Aorta (tissue), 5 donors: ENCODE measurements at places on chromosomes 3 and 15.

GRCh38 chr15:65393557-65393956 lies 15.8 kb upstream of the IGDCC3 start:
- no peak overlapping the region for H3K4me3 ChIP-seq
- H3K36me3 ChIP-seq = no peaks in the 10 kb centered on the region
- H3K27ac ChIP-seq = no peak overlapping the region
- H3K27me3 ChIP-seq = no peaks in the 10 kb centered on the region

- no peaks in the 10 kb centered on the region for H3K36me3 ChIP-seq
- no peak overlapping the region for H3K27ac ChIP-seq
- DNase-seq = no peak
- H3K4me3 ChIP-seq = no peak overlapping the region
- H3K4me1 ChIP-seq = no peaks in the 10 kb centered on the region
Observed at GRCh38 chr3:7371693-7372572, 511.0 kb downstream of the GRM7 start.

DNA sequence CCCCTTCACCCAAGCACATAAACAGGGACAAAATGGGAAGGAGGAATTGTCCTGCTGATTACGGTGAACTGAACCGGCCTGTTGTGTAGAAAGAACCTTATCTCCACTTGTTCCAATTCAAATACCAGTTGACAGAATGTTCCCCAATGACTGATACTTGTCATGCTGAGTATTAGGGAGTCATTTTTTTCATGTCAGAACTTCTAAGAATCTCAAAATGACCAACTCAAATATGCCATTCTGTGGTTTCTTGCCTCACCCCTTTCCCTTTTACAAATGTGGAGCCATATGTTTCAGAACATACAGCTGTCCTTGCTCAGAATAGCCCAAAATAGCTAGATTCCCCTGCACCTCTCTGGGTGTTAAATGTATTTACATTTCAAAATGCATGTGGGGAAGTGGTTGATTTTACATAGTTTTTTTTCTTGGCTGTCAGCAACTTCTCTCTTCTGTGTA lies 405.9 kb upstream of the TBL1XR1 start:
- H3K27me3 ChIP-seq = no peaks in the 10 kb centered on the region
- H3K27ac ChIP-seq = no peak overlapping the region
- H3K4me1 ChIP-seq = peaks cover 1% of the 10 kb centered on the region
- H3K4me3 ChIP-seq = no peak overlapping the region

DNA sequence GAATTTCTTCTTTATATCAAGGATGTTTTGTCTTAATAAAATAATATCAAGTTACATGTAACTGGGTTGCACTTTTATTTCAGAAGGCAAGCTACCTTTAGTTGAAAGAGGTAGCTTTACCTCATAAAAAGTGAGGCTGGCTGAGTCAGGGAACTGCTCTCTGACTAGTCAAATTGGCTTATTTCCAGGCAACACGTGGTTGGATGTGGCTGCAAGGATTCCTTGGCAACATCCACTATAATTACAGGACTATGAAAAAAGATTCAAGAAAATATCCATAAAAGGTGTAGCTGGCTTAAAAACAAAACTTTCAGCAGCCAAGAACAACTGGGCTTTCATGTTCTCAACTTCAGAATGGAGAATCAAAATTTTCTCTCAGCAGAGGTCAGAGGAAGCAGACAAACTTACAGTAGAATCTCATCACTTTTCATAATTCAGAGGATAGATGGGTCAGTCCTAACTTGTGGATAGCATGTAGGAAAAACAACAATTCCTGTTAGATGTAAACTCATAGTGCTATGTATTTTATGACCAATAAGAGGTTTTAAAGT lies 779.1 kb downstream of the MECOM start:
- H3K4me3 ChIP-seq = no peak overlapping the region
- DNase-seq = peak; percentile 47
- no peak overlapping the region for H3K27ac ChIP-seq
- peaks cover 3% of the 10 kb centered on the region for H3K4me1 ChIP-seq
- no peaks in the 10 kb centered on the region for H3K36me3 ChIP-seq

- no peak for DNase-seq
- H3K4me1 ChIP-seq = no peaks in the 10 kb centered on the region
- no peak overlapping the region for H3K4me3 ChIP-seq
- H3K36me3 ChIP-seq = no peaks in the 10 kb centered on the region
- no peaks in the 10 kb centered on the region for H3K27me3 ChIP-seq
Observed at GRCh38 chr3:137103739-137104138, 146.0 kb downstream of the IL20RB start.

- no peak overlapping the region for H3K4me3 ChIP-seq
- H3K36me3 ChIP-seq = no peaks in the 10 kb centered on the region
- no peaks in the 10 kb centered on the region for H3K4me1 ChIP-seq
- DNase-seq = peak; percentile 42
- H3K27ac ChIP-seq = no peak overlapping the region
Observed at GRCh38 chr15:25169318-25169717, 214.5 kb downstream of the SNRPN start.

DNA sequence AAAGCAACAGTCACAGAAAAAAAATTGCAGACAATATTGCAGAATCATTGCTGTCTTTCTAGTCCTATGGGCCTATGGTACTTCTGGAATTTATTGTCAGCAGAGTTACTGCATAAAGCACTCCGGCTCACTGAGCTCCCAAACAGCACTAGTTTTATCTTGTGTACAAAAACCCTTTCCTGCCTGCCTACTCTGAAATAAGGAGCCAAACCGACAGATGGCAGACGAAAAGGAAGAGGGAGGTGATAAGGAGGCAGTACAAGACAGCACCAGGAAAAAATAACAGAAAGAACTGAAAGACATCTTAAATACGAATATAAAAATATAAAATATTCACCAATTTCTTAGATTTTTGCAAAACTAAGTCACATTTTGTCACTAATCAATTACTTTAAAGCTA lies 15.6 kb downstream of the HERC1 start:
- H3K36me3 ChIP-seq = no peaks in the 10 kb centered on the region
- no peak overlapping the region for H3K4me3 ChIP-seq
- H3K27me3 ChIP-seq = no peaks in the 10 kb centered on the region
- no peak overlapping the region for H3K27ac ChIP-seq
- no peak for DNase-seq

GRCh38 chr3:10748040-10748439 lies 68.0 kb upstream of the SLC6A11 start:
- no peaks in the 10 kb centered on the region for H3K27me3 ChIP-seq
- H3K4me1 ChIP-seq = no peaks in the 10 kb centered on the region
- H3K4me3 ChIP-seq = no peak overlapping the region
- no peak overlapping the region for H3K27ac ChIP-seq
- no peak for DNase-seq
- H3K36me3 ChIP-seq = no peaks in the 10 kb centered on the region

- no peaks in the 10 kb centered on the region for H3K36me3 ChIP-seq
- no peak for DNase-seq
- no peak overlapping the region for H3K4me3 ChIP-seq
- H3K27me3 ChIP-seq = no peaks in the 10 kb centered on the region
- H3K4me1 ChIP-seq = no peaks in the 10 kb centered on the region
- no peak overlapping the region for H3K27ac ChIP-seq
Observed at GRCh38 chr3:192905980-192906678, 11.5 kb downstream of the MB21D2 start.

GRCh38 chr3:134103470-134103869 lies 73.7 kb upstream of the SLCO2A1 start:
- H3K4me1 ChIP-seq = no peaks in the 10 kb centered on the region
- H3K27ac ChIP-seq = no peak overlapping the region
- DNase-seq = no peak

- H3K4me1 ChIP-seq = no peaks in the 10 kb centered on the region
- no peak overlapping the region for H3K27ac ChIP-seq
- H3K27me3 ChIP-seq = no peaks in the 10 kb centered on the region
- no peak overlapping the region for H3K4me3 ChIP-seq
Observed at GRCh38 chr15:25251700-25252390, 187.0 kb downstream of the UBE3A start.

DNA sequence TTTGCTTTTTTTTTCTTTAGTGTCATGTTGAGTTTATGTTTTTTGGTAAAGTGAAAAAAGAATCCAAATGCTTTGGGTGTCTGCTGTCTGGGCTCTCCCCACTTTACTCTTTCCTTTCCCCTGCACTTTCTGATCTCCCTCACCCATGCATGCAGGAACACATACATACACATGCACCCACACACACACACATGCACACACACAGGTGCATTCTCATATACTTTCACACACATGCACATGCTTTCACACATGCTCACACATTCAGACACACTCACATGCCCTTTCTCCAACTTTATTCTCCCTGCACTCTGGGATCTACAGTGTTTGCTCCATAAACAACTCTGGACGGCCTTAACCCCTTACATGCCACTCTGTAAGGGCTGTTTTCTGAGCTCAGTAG lies 46.4 kb upstream of the CFAP161 start:
- no peak for DNase-seq
- peaks cover 2% of the 10 kb centered on the region for H3K27me3 ChIP-seq
- no peaks in the 10 kb centered on the region for H3K36me3 ChIP-seq
- no peak overlapping the region for H3K4me3 ChIP-seq

- DNase-seq = no peak
- H3K27me3 ChIP-seq = no peaks in the 10 kb centered on the region
- no peak overlapping the region for H3K4me3 ChIP-seq
- H3K36me3 ChIP-seq = no peaks in the 10 kb centered on the region
- peaks cover 10% of the 10 kb centered on the region for H3K4me1 ChIP-seq
- H3K27ac ChIP-seq = no peak overlapping the region
Observed at GRCh38 chr15:65512189-65512588, 5.3 kb downstream of the DPP8 start.

GRCh38 chr15:66703540-66703941 lies 1.5 kb downstream of the SMAD6 start:
- DNase-seq = peak; percentile 74
- H3K4me3 ChIP-seq = peak overlapping the region; percentile 96
- H3K27ac ChIP-seq = peak overlapping the region; percentile 46

GRCh38 chr3:51718547-51719409 lies 11.9 kb downstream of the GRM2 start:
- no peak overlapping the region for H3K4me3 ChIP-seq
- no peaks in the 10 kb centered on the region for H3K27me3 ChIP-seq
- no peaks in the 10 kb centered on the region for H3K4me1 ChIP-seq
- no peaks in the 10 kb centered on the region for H3K36me3 ChIP-seq
- DNase-seq = no peak

- no peak for DNase-seq
- no peak overlapping the region for H3K4me3 ChIP-seq
- H3K27me3 ChIP-seq = no peaks in the 10 kb centered on the region
- no peaks in the 10 kb centered on the region for H3K4me1 ChIP-seq
- H3K36me3 ChIP-seq = no peaks in the 10 kb centered on the region
- no peak overlapping the region for H3K27ac ChIP-seq
Observed at GRCh38 chr3:51282931-51283330, 102.2 kb upstream of the MANF start.

DNA sequence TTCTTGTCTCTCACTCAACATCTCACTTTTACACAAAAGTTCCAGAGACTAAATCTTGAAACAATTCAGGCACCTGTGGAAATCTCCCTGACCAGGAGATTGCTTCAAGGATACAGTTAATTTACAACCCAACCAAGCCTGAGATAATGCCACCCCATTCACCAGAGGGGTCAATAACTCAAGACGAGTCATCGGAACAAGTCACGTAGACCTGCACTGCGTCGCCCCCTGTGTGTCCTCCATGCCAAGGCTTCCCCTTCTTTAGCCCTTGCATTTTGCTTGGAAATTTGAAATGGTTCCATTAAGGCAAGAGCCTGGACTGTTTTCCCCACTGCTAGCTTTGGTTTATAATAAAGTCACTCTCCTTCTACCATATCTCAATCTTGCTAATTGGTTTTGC lies 129.0 kb upstream of the NEO1 start:
- H3K4me3 ChIP-seq = no peak overlapping the region
- H3K27ac ChIP-seq = no peak overlapping the region
- H3K4me1 ChIP-seq = no peaks in the 10 kb centered on the region
- H3K27me3 ChIP-seq = no peaks in the 10 kb centered on the region
- no peak for DNase-seq

GRCh38 chr3:25119682-25120081 lies 308.4 kb upstream of the RARB start:
- H3K4me1 ChIP-seq = no peaks in the 10 kb centered on the region
- no peaks in the 10 kb centered on the region for H3K27me3 ChIP-seq
- no peak overlapping the region for H3K4me3 ChIP-seq
- no peak for DNase-seq
- H3K36me3 ChIP-seq = no peaks in the 10 kb centered on the region

DNA sequence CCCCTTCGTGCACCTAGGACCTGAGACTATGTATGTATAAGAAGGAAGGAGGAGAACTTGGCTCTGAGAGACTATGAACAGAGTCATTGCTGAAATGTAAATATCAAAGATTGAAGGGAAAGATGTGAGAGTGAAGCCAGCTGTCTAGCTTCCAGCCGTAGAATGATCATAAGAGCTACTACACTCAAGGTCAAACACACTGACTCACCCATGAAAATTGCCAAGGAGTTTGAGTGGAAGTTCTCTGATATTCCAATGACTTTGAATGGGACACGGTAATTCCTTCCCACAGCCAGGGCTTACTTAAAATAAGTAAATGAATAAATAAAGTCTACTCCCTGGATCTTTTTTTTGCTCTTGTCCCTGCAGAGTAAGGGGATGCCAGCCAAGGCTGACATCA lies 398.9 kb upstream of the TPRG1 start:
- no peaks in the 10 kb centered on the region for H3K4me1 ChIP-seq
- no peaks in the 10 kb centered on the region for H3K36me3 ChIP-seq
- H3K27ac ChIP-seq = no peak overlapping the region
- no peak overlapping the region for H3K4me3 ChIP-seq
- H3K27me3 ChIP-seq = no peaks in the 10 kb centered on the region

GRCh38 chr3:172111163-172111562 lies 71.8 kb downstream of the FNDC3B start:
- H3K27me3 ChIP-seq = no peaks in the 10 kb centered on the region
- no peaks in the 10 kb centered on the region for H3K4me1 ChIP-seq
- H3K27ac ChIP-seq = no peak overlapping the region
- H3K36me3 ChIP-seq = no peaks in the 10 kb centered on the region
- no peak overlapping the region for H3K4me3 ChIP-seq
- DNase-seq = no peak

GRCh38 chr3:148532326-148532725 lies 165.4 kb upstream of the AGTR1 start:
- H3K4me1 ChIP-seq = peaks cover 6% of the 10 kb centered on the region
- no peak overlapping the region for H3K4me3 ChIP-seq
- no peak for DNase-seq
- H3K36me3 ChIP-seq = no peaks in the 10 kb centered on the region
- no peak overlapping the region for H3K27ac ChIP-seq

- H3K4me1 ChIP-seq = no peaks in the 10 kb centered on the region
- H3K4me3 ChIP-seq = no peak overlapping the region
- H3K27me3 ChIP-seq = no peaks in the 10 kb centered on the region
- H3K27ac ChIP-seq = no peak overlapping the region
- DNase-seq = no peak
Observed at GRCh38 chr3:53043738-53044137, 2.1 kb downstream of the SFMBT1 start.

DNA sequence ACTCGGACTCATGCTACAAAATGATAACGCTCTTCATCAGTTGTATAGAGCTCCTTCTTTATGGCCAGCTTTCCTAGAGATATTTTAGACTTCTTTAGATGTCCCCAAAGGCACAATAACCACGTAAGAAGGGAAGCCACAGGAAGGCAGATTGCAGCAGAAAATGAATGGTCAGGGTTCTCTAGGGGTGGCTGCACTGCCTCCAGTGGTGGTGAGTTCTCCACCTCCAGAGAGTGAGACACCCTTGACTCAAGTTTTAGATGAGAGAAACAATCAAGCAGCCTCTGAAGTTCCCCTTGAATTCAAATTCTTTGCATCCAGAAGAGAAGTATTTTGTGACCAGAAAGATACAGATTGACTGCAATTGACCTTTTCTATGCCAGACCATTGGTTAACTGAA lies 191.5 kb downstream of the TP63 start:
- H3K4me1 ChIP-seq = no peaks in the 10 kb centered on the region
- H3K27me3 ChIP-seq = no peaks in the 10 kb centered on the region
- no peak for DNase-seq

GRCh38 chr15:66630801-66631351 lies 65.1 kb upstream of the LCTL start:
- H3K4me3 ChIP-seq = no peak overlapping the region
- no peak for DNase-seq
- H3K36me3 ChIP-seq = no peaks in the 10 kb centered on the region
- no peaks in the 10 kb centered on the region for H3K4me1 ChIP-seq
